Cortex of kidney (tissue), 1 donor: ENCODE measurements at places on chromosomes 7 and 10.

GRCh38 chr7:50644114-50644513 lies 78.9 kb upstream of the DDC start:
- DNase-seq: no peak

GRCh38 chr10:28425422-28425821 lies 107.5 kb upstream of the WAC start:
- no peak for DNase-seq

DNA sequence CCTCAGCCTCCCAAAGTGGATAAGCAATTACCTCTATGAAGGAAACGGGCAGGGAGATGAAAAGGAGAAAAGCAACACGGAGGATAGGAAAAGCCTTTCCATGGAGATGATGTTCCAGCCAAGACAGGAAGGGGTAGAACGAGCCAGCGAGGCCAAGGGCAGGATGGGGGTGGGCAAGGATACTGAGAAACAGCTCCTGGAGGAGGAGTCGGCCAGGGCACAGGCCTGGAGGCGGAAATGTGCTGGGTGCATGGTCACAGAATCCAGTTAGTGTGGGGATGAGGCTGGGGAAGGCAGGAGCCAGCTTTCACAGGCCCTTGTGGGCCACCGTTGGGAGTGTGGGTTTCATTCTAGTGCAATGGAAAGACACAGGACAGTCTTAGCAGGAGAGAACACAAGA lies 162.6 kb downstream of the JAZF1 start:
- DNase-seq: no peak

DNA sequence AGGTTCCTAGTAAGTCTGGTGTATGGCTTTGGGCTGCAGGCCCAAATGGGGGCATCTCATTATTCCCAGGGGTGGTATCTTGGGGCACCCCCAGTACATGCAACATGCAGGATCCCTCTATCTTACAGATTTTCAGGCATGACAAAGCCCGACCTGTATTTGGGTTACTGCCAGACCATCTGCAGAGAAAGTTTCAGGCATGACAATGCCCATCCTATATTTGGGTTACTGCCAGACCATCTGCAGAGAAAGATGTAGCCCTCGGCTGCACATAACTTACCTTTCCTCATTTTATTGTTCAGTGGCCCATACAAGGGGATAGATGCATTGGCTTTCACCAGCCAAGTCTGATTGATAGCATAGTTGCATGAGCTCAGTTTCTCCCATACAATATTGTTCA lies 112.2 kb upstream of the RAB18 start:
- no peak for DNase-seq

- DNase-seq: no peak
Measured at GRCh38 chr7:124179641-124180040, 146.8 kb upstream of the TMEM229A start.

GRCh38 chr10:85864868-85865526 lies 501.6 kb downstream of the GRID1 start:
- no peak for DNase-seq

- no peak for DNase-seq
Measured at GRCh38 chr7:47435889-47436312, 146.0 kb downstream of the TNS3 start.

DNA sequence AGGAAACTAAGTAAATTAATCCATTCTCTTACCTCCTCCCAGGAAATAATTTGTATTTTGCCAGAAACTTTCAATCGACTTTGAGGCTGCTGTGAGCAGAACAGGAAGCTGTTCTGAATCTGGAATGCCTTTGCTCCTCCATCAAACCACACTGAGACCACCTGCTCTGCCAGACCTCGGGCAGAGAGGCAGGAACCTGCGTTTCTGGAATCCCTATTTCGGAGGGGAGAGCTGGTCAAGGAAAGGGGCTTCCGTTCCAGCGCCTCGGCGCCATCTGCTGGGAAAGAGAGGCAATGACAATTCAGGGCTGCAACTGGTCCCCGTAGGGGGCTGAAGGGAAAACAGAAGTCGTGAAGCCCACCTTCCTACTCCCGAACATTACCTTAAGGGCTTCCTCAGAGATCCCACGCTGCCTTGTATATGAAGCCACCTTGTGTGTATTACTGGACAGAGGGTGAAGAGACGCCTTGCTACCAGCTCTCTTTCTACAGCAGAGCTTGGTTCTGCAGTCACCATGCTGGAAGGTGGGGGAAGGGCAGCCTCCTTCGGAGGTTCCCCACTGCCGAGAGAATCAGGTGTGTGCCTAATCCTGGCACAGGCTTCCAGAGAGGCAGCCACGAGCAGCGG lies 31.2 kb downstream of the ZNF467 start:
- no peak for DNase-seq

- DNase-seq: no peak
Measured at GRCh38 chr10:15122477-15123030, 25.4 kb downstream of the RPP38 start.

DNA sequence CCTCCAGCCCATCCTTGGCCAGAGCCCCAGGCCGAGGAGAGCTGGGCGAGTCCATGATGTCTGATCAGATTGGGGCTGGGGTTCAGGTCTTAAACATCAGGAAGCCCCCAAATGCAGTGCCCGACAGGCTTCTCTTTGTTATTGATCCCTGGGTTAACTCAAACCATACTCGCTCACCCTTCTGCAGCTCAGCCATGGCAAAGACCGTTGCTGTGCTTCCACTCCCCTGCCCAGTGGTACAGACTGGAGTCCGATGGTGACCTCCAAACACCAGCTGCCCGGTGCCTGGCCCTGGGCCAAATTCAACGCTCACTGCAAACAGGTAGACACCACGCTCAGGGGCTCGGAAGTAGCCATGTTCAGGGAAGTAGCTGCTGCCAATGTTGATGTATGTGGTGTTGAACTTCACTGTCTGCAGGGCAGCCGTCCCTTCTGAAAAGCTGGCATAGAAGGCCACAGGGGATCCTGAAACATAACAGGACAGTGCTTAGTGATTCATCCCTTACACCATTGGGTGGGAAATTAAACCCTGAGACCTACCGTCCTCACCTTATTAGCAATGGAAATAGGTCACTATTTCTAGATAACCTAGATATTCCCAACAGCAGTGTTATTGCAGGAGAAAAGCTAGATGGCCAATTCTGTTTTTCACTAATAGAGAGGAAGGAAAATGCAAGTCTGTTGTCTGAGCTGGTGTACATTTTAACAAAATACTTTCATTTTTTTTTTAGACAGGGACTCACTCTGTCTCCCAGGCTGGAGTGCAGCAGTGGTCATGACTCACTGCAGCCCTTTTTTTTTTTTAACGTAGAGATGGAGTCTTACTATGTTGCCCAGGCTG lies 20.5 kb downstream of the MMRN2 start:
- DNase-seq: no peak

DNA sequence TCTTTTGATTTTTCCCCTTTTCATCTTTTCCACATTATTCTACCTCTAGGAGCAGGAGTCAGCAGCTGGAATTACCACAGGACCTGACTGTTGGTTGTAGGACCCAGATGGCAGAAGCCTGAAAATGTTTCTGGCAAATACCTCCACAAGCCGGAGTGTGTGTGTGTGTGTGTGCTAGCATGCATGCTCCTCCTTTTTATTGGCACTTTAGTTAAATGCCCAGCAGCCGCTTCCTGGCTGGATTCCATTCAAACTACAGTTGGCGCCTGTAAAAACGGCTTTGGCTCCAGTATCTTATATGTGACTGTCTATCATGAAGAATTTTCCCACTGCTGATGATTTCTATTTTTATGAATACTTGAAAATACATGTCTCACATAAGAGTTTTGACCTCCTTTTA lies 319.7 kb upstream of the SP4 start:
- no peak for DNase-seq

- no peak for DNase-seq
Measured at GRCh38 chr10:78544423-78545090, 510.9 kb downstream of the RPS24 start.

GRCh38 chr7:138546829-138547228 lies 86.8 kb downstream of the TRIM24 start:
- no peak for DNase-seq

GRCh38 chr10:109914966-109915365 lies 8.3 kb downstream of the XPNPEP1 start:
- DNase-seq: no peak

GRCh38 chr7:19413443-19413965 lies 268.3 kb upstream of the FERD3L start:
- no peak for DNase-seq

GRCh38 chr10:15796098-15796759 lies 64.1 kb downstream of the MINDY3 start:
- no peak for DNase-seq
